AG10803 (cell line): ENCODE measurements at places on chromosomes 12 and 14.
A peak's percentile ranks its signal among the peaks of the same experiment; 100 is the strongest.

- DNase-seq: no peak
Measured at GRCh38 chr12:15886372-15887042, 4.3 kb downstream of the STRAP start.

GRCh38 chr12:104526320-104526719 lies 69.6 kb downstream of the CHST11 start:
- no peak for DNase-seq

- no peak for DNase-seq
Measured at GRCh38 chr14:90533591-90534021, 136.8 kb downstream of the CALM1 start.

DNA sequence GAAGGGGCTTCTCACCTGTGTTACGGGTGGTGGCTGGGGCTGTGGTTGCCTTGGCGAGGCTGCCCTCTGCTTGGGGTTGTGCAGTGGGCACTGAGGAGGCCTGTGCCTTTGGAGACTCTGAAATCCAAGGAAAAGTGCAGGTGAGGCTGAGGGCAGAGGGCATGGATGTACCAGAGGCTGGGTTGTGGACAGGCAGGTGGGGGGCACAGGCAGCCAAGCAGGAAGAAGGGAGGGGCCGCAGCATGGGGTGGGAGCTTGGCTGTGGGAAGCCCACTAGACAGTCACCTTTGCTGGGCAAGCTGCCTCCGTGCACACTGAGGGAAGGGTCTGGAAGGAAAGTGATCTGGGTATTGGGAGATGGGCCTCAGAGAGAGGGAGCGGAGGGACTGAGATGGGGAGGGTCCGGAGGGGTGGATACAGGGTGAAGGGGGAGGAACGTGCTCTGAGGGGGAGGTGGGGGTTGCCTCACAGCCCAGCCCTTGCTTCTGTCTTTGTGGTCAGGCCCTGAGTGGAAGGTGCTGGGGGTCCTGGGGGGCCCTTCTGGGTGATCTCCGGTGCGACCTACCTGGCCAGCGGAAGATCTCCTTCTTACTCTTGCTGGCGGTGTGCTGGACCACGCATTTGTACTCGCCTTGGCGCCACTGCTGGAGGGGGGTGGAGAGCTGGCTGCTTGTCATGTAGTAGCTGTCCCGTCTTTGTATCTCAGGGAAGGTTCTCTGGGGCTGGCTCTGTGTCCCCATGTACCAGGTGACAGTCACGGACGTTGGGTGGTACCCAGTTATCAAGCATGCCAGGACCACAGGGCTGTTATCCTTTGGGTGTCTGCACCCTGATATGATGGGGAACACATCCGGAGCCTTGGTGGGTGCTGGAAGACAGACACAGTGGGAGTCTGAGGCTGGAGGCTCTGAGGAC lies 318.7 kb downstream of the TMEM121 start:
- DNase-seq: no peak

DNA sequence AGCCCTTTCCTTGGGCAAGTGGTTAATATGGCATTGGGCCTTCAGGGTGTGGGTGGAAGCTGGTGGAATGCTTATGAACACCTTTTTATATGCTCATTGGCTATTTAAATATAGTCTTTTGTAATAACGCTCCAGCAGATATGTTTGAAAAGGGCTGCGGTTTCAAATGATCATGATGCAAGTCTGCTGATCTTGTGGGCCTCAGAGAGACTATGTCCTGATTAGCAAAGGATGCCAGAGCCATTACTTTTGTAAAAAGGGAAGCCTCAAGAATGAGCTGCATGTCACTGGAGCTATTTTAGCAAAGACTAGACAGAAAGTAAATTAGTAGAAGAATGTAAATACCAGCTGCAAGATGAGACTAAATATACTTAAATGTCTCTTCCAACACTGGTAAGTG lies 200.5 kb downstream of the GXYLT1 start:
- peak; percentile 65 for DNase-seq

DNA sequence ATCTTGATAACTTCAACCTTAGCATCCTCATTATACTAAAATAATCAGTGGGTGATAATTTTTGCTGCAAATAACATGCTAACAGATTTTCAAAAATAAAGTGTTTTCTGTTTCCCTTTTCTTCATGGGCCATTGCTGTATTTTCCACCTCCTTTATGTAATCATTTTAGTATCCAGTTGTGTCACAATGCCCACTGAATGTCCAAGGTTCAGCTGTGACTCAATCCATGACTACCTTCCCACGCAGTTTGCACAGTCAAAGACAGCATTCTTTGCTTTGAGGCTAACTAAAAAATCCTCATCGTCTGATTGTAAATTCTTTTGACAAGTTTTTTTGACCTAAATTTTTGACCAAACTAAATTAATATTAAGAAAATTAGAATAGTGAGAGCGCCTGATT lies 474.1 kb downstream of the FLRT2 start:
- no peak for DNase-seq

- peak; percentile 77 for DNase-seq
Measured at GRCh38 chr12:127680516-127680915, 586.5 kb upstream of the TMEM132C start.

- DNase-seq: no peak
Measured at GRCh38 chr14:51504669-51505068, 147.0 kb upstream of the FRMD6 start.

DNA sequence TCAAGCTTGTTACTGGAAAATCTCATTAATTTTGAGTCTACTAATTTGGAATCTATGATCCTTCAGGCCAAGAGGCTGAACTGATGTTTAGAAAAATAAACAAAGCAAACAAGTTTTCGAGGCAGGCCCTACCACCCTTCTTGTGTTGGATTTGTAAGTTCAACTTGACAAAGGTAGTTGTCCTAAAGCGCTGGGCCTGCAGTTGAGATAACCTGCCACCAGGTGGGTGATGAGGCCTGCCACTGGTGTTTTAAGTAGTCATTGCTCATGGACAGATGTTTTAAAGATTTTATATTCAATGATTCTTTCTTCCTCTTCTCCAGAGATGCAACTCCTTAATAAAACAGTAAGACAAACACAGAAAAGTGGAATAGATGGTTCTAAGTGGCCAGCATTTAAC lies 19.4 kb downstream of the ACVRL1 start:
- peak; percentile 26 for DNase-seq

- DNase-seq: peak; percentile 84
Measured at GRCh38 chr12:105214148-105214547, 21.8 kb downstream of the APPL2 start.
